Hematopoietic multipotent progenitor cell treated with erythropoietin and hydrocortisone succinate and interleukin-3 and kit ligand, for 6 days (in vitro differentiated cells): ENCODE measurements at places on chromosomes 5 and 9.

GRCh38 chr5:106321242-106321641 is 1349.5 kb downstream of the EFNA5 start:
- DNase-seq: peak; percentile 2

DNA sequence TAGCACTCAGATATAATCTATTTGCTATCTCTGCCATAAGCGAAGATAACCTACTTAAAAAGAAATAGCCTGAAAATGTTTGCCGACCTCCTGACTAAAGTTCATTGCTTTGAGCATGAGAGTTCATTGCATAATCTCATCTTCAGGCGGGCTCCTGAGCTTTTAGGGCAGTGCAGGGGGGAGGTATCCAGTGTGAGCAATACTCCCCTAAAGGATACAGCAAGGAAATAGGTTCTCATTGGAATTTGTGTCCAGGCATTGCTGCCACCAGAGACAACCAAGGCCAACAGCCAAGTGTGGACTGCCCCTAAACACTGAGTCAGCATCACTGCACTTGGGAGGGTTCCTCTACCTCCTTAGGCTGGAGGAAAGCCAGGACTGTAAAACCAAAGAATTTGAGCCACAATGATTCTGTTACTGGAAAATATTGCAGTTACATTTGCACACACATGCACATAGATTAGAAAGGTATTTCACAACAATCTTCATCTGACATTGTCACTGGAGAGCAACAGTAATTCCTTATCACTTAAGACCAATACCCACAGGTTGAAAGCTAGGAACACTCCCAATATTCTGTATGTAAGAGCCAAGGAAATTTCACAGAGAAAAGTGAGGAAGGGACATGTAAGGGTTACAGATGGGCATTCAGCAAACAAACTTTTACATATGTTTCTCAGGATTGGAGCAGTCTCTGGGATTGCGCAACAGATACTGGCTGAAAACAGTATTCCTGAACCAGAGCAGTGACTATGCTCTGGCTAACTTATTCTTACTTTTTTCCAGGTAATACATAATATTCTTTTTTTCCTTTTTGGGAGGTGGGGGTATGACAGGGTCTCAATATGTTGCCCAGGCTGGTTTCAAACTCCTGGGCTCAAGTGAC is 98.6 kb upstream of the TLE1 start:
- peak; percentile 86 for DNase-seq

DNA sequence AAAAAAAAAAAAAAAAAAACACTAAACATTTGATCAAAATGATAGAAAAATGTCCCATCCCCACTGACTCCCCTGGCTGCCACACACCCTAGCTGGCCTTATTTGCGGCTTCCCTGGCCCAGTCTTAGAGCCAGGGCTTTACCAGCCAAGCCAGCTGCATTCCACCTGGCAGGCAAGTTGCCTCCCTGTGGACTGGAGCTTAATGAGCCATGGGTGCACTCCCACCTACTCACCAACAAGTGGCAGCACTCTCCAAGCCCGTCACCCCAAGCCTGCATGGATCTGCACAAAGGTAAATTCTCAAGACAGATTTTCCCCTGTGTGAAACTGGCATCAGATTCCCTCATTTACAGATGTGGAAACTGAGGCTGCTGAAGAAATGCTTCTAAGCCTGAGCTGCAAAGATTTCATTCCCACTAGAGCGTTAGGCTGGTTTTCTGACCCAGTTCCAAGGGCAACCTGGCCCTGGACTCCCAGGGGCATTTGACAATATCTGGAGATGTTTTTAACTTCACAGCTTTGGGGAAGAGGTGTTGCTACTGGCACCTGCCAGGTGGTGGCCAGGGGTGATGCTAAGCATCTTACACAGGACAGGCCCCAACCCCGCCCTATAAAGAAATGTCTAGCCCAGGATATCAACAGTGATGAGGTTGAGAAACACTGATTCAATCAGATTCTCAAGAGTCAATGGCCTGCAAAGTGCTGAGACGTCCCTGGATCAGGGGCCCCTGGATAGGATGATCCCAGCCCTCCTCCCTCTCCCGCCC is 21.9 kb upstream of the VDAC1 start:
- peak; percentile 80 for DNase-seq

GRCh38 chr5:67992923-67993322 is 222.6 kb upstream of the PIK3R1 start:
- no peak for DNase-seq
